NCI-H2081 treated with DMSO at 0.1 percent for 48 hours (cell line): ENCODE measurements at places on chromosomes 2 and 18.
A peak's percentile ranks its signal among the peaks of the same experiment; 100 is the strongest.

GRCh38 chr18:47149457-47150028, 757 bp downstream of the HDHD2 start:
- DNase-seq = no peak

DNA sequence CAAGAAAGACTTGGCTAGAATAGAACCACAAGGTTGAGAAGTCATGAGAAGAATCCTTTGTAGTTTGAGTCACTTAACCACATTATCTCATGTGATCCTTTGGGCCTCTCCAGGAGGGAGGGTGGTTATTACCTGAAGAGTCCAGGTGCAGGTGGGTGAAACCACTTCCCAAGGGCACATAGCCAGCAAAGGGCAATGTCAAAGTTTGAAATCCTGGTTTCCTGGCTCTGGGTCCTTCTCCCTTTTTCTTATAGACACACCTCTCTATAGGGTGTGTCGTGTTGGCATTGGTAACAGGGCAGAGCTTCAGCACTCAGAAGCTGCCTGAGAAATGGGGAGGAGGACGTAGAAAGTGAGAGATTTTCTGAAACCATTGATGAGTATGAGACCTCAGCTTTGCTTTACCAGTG, 137.9 kb downstream of the MGAT5 start:
- DNase-seq = no peak

DNA sequence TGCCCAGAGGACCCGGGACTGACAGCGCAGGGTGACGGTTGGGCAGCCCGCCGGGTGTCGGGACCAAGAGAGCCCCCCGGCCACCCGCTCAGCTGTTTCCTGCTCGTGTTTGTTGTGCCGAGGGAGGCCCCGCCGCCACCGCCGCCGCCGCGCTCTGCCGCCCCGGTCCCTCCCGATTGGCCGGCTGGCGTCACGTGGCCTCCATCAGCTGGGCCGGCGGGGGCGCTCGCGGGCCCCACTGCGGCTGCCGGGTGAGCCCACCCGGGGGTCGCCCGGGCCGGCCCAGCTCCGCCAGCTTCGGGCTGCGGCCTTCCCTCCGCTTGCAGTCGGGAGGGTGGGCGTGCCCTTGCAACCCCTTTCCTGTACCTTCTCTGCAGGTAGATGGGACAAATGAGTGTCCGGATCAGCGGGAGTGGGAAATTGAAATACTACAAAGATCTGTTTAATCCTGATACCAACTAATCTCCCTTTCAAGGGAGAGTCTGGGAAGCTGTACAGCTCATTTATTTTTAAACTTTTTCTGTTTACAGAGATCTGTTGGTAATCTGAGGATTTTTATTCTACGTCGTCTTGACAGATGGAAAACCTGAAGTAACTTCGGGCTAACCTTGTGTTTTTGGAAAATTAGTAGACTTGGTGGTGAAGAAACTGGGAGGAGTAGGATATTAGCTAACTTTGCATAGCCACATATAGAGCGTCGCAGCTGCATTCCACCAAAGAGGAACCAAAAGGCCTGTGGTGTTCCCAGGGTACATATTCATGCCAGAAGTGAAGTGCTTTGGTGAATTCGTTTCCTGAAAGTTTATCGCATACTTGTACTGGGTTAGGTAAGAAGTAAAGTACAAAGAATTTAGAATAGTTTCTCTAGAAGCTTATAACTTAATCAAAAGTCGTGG, 1.2 kb downstream of the YPEL5 start:
- no peak for DNase-seq

GRCh38 chr2:162686336-162686735, 152.2 kb downstream of the KCNH7 start:
- no peak for DNase-seq

DNA sequence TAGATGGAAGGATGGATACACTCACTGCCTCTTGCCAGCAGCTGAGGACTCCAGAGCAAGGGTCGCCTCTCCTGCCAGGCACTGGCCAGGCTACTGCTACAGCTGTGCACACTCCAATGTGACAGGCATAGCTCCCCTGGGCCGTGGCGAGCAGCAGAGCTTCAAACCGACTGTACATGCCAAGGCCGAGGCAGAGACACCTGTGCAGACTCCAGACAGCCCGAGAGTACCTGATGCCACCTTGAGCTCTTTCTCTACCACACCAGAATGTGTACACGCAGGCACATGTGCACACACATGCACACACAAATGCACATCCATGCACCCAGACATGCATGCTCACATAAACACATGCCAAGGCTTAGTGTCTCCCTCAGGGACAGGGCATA, 508.3 kb upstream of the MYT1L start:
- no peak for DNase-seq

GRCh38 chr2:64049633-64050220, 30.5 kb upstream of the VPS54 start:
- peak; percentile 67 for DNase-seq

GRCh38 chr2:236852100-236852976, 233.4 kb upstream of the COPS8 start:
- DNase-seq = no peak

DNA sequence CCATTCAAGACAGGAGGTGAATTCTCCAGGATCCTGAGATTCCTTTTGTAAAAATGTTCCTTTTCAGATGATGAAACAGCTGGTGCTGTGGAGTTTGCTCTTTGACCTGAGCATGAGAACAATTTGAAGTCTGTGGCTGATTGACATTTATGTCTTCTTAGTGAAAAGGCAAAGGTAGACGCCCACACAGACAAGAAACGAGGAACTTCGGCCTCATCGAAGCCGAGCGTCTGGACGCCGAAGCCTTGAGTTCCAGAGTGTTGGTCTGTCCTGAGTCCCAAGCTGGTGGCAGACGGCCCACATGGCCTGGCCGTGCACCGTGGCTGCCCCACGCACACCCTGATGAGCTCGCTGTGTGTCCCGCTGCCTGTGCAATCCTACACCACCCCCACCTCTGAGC, 20.7 kb upstream of the SNTG2 start:
- no peak for DNase-seq

- DNase-seq = no peak
Measured at GRCh38 chr2:9797086-9797485, 46.2 kb upstream of the TAF1B start.

DNA sequence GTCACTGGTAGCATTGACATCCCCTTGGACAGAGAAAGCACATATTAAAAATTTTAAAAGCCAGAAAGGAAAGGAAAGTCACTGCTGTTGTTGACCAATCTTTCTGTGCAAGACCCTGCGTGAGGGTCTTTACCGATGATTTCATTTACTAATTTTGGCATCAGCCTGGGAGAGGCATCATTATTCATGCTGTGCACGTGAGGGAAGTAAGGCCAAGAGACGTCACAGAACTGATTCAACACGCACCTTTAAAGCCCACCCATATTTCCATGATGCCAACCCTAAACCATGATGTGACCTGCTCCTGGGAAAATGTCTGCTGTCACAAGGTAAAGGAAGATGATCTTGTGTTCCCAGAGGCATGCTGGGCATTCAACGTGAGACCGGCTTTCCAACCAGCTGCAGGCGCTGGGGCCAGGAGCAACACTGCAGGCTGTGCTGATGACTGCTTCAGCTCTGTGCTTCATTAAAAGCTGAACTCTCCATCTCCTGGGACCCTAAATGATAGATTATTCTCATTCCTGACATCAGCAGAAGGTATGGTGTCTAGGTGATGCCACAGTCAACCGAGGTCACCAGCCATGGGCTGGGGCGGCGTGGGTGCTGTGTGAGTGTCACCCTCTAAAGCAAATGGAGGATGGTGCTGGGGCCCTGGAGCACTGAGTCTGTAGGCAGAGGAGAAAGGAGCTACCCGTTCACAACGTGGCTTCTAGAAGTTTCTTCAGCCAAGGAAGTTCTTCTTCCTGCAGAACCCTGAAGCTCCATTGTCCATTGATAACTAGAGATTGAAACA, 53.9 kb downstream of the TMEM18 start:
- DNase-seq = no peak

DNA sequence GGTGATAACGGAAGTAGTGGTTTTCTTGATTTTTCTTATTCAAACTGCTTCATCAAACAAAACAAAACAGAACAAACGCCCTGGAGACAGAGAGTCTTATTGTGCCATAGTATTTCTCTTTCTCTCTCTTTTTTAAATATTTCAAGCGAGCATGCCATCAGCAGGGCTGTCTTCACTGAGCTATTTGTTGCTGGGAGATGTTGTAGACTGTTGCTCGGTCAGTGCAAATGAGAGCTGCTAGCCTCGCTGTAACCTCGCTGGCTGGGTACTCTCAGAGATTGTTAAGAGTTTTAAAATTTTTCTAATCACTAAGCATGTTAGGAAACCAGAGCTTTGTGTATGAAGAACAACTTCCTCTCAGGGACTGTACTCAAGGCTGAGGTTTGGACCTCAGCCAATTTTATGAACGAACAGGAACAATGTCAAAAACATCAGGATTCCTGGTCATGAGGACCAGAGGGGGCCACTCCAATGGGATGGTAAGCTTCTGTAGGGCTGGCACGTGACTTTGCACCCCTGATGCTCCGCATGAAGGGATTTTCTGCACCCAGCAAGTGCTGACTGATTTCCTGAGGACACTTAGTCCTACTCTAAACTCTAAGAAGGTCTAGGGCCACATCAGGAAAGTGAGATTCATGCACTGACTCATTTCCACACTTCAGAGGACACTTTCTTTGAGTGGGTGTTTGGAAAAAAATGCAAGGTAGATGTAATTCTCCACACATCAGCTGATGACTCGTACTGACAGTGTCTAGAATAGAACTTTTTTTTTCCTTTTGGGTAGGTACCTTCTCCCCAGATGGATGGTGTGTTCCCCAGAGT, 59.8 kb upstream of the IL1R1 start:
- DNase-seq = no peak

DNA sequence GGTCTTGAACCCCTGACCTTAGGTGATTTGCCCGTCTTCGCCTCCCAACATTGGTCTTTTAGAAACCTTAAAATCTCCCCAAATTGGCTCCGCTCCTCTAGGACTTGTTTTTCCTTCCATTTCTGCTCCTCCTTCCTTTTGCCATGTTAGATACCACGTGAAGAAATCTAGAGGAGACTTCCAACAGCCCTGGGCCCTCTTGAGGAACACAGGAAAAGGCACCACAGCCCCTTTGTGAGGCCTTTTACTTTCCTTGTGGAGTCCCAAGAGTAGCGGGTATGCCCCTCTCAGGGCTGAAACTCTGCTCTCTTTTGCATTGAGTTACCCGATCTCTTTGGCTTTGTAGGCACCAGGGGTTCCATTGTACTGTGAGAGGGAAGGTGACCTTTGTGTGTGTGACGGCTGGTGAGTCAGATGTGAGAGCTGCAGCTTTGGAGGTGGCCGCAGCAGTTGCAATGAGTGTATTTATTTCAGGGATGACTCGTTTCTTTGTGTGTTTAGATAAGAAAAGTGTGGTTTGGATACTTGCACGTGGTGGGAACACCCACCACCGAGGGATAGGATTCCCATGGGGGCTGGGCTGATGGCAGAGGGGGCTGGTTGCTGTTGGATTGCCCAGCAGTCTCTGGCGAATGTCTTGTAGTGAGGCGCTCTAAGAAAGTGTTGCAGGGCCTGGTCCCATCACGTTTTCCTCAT, 218.4 kb upstream of the HS6ST1 start:
- DNase-seq = no peak

DNA sequence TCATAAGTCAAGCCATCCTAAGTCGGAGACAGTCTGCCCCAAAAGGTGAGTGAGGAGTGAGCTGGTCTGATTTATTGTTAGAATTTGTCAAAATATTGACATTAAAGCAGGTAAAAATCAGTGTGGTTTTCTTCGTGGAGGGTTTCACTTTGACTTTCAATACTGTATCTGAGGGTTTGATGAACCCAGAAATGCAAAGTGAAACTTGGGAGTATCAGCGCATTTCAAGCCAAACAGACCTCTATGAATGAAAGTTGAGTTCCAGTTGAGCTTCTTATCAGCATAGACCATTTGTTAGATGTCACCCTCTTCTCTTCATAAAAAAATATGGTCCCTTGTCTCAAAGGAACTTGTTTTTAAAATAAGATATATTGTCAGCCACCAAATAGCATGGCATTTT, 21.7 kb upstream of the CXCR4 start:
- DNase-seq = no peak

DNA sequence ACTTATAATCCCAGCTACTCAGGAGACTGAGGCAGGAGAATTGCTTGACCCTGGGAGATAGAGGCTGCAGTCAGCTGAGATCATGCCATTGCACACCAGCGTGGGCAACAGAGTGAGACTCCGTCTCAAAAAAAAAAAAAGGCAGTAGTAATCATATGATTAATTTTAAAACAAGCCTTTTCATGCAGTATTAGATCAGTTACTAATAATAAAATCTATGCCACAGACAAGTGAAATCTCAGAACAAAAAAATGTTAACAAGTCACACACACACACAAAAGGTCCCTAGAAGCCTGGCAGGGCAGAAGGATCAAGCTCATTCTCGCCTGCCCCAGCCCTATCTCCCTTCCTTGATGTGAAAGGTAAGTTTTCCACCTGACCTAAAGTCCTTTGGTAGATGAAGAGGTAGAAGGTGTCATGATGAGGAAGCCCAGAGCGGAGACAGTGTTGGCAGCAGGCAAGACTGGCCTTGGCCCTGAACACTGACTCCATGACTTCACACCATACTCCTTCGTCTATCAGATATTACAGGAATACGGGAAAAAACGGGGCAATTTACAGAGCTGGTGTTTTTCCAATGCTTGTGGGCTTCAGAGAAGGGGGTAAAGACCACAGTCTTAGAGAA, 10.6 kb downstream of the KDSR start:
- no peak for DNase-seq

GRCh38 chr2:68250652-68251186, 1.6 kb downstream of the PPP3R1 start:
- DNase-seq = no peak

DNA sequence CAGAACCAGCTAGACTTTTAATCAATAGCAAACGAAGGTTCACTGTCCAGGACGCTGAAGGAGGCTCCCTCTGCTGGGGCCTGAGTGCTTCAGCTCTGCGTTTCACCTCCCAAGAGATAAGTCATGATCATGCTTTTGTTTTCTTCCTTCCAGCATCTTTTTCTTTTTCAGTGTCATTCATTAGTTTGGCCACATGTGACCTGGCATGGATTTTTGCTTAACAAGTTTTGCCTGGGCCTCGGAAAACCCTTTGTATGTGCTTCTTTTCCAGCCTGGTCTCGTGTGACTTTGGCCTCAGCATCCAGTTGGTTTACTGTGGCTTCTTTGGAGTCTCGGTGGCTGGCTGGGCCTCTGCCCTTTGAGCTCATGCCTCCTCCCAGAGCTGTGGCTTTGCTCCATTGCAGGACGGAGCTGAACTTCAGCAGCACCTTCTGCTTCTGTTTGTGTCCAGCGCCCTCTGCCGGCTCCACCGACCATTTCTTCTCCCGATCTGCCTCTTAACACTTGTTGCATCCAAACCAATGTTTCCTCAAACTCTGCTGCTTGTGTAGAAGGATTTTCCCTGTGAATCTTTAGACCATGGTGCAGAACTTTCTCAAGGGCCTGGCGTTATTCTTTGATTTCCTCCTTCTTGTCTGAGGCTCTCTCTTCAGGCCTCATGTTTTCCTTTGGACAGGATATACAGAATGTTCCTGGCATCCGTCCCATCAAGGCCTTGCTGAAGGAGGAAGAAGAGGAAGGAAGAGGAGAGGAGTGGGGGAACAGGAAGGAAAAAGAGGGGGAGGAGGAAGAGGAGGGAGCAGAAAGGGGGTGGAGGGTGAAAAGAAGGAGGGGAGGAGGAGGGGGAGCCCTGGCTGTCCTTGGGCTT, 23.6 kb upstream of the HES6 start:
- no peak for DNase-seq
